Glutamatergic neuron (in vitro differentiated cells): ENCODE measurements at places on chromosomes 11 and 22.

DNA sequence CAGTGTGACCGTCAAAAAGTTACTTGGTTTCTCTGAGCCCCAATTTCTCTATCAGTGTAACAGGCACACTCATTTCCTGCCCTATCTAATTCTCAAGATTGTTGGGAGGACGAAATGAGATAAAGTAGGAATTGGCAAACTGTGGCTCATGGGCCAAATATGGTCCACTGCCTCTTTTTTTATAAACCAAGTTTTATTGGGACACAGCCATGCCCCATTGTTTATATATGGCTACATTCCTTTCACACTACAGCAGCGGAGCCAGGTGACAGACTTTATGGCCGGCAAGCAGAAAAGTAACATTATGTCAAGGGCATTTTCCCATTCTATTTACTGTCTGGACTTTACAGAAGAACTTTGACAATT lies 116.7 kb upstream of the TIMP3 start:
- DNase-seq = no peak

- DNase-seq = no peak
These were observed 17.8 kb downstream of the SCUBE2 start for GRCh38 chr11:9073466-9074225.

GRCh38 chr22:50068096-50068495 lies 10.0 kb upstream of the TTLL8 start:
- no peak for DNase-seq

DNA sequence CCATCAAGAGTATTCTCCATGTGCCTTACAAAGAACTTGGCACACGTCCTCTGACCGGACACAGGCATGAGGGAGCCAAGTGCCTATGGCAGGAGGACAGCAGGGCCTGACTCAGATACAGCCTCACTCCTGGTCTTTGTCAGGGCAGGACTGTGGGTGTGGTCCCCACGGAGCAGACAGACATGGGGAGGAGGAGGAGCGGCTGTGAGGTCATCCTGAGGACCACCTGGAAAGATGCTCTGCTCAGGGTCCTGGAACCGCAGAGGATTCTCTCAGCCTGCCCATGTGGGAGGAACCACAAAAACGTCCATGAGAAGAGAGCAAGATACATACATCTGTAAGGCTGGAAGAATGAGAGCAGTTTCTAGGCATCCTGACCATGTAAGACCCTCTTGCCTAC lies 576.3 kb downstream of the BRD1 start:
- DNase-seq = no peak

- DNase-seq = no peak
These were observed 89.0 kb downstream of the CCDC73 start for GRCh38 chr11:32705309-32706033.

DNA sequence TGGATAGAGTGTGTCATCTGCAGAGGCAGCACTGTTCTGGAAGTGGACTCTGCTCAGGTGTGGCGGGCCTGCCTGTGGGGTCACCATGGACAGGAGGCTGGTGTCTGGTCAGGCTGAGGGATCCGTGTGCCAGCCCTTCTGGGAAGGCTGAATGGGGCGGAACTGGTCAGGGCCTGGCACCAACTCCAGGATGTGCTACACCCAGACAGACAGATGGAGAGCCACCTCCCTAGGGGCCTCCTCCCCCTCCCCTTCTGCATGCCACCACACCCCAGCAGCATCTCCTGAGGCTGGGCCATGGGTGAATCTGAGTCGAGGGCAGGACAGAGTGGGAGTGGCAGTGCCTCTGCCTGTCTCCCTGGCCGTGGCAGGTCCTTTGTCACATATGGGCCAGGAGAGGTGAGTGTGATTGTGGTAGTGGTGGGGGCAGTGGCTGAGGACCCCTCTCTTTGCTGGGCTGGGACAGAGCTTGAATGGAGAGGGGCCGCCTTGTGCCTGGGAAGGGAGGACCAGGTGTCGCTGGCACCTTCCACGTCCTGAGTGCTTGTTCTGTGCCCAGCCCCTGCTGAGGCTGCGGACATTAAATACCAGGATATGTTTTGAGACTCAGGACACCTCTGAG lies 29.1 kb downstream of the ST3GAL4 start:
- DNase-seq = no peak

DNA sequence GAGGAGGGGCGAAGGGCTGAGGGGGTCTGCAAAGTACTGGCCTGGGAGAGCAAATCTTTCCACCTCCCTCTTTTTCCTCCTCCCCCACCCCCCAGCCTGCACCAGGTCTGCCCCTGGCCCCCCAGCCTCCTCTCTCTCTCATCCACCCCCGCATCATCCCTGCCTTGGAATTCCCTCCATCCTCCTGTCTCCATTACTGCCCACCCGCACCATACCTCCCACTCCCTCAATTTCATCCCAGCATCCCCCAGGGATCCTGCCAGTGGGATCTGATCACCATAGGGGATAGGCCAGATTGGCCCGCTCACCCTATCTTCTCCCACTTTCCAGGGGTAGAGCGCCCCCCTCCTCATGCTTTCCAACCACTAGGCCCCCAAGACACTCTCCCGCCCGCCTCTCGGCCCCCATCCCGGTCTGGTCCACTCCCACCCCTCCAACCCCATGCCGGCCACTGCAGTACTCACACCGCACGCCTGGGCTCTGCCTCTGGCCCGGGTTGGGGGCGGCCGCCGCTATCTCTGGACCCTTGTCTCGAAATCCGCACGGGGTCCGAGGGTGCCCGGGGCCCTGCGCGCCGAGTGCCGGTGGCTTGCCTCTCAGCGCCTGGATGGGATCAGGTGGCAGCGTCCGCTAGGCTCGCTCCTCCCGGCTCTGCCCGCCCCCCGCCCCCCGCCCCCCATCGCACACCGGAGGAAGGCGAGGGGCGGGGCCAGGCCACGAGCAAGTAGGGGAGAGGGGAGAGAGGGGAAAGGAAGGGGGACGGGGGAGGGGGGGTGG lies at the start of gene GAL3ST3:
Gene GAL3ST3, minus strand, starts transcription at position 615 of the 777 bp plus-strand sequence. CDS start 3,746 bp downstream, outside the sequence.
- peak; percentile 55 for DNase-seq

- DNase-seq = no peak
These were observed 187.8 kb downstream of the DDX10 start for GRCh38 chr11:108852701-108853100.

DNA sequence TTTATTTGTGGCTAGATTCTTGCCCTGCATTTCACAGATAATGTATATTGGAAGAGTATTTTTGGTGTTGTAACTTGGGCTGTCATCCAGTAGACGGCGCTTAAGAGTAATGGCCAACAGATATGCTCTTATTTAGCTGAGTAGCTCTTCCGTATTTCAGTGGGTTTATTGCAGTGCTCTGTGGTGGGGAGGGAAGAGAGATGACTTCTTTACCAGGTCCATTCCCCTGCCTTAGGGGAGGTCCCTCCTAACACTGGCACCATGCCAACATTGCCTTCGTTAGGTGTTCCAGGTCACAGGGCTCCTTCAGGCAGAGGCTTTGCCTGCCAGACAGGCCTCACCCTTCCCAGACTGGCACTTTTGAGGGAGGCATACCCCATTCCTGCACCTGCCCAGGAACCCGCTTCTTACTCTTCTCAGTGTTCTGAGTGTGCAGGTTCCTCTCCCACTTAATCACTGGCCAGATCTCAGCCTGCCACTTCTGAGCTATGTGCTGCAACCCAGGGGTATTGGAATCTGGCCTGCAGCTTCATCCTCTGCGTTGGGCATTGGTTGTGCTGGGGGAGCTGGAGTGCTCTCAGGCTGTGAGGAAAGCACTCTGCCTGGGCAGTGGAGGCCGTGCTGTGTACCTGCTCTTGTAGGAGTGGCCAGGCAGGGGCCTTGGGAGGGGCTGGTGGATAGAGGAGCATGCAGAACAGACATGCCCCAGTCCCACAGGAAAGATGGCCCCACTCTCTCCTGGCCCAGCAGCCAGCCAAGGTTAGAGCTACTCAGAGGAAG lies 29.4 kb upstream of the SLN start:
- no peak for DNase-seq

DNA sequence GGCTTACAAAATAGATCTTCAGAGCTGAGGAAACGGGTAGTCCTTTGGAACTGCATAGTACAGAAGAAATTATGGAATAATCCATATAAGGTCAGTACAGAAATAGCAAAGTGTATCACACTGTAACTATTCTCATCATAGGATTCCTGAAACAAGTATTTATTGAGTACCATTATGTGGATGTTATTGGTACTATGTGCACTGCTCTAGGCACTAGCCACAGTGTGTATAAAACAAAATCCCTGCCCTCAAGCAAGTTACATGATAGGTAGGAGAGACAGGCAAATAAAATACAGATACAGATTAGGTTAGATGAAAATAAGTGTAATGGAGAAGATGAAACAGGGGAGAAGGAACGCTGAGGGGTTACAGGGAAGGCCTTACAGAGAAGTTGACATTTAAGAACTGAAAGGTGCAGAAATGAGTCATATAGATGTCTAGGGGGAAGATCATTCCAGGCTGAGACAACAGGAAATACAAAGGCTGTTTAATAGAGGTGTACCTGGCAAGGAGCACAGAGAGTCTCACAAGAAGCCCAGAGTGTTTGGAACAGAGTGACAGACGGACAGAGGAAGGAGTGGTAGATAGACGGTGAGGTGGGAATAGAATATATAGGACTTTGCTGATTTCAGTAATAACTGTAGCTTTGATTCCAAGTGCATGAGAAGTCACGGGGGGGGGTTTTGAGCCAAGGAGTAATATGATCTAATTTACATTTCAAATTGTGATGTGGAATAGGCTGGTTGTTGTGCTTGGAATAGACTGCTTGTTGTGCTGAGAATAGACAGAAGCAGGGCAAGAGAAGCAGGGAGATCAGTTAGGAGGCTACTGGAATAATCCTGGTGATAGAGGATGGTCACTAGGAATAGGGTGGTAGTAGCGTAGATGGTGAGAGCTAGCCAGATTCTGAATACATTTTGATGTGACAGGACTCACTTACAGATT lies 13.7 kb downstream of the RNF141 start:
- no peak for DNase-seq

DNA sequence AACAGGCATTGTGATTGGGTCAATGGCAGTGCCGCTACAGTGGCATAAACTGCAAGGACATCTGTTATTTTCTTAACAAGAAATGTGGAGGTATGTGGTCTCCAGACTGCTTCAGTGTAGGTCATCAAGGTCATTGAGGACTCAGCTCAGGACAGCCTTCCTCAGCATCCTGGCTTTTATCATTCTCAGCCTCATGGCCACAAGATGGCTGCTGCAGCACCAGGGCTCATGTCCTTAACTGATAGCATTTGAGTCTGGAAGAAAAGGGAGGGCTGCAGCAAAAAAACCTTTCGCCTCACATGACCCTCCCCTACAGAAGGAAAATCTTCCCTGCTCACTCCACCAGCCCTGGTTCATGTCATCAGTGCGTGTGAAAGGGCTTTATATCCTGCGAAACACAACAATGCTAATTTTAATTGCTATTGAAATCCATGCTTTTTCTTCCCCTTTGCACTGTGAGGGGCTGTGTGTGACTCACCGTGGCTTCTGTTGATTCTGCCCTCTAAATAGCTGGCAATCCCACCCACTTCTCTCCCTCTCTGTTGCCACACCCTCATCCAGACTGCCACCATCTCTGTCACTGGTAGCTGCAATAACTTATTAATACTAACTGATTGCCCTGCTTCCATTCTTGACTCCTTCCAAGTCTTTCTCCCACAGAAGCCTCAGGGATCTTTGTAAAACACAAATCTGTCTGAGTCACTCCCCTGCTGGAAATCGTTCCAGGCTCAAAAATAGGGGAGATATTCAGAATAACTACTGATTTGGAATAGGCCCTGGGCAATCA lies 43.8 kb downstream of the CHRDL2 start:
- DNase-seq = no peak

- no peak for DNase-seq
These were observed 44.8 kb downstream of the ADAMTS8 start for GRCh38 chr11:130383344-130384211.

DNA sequence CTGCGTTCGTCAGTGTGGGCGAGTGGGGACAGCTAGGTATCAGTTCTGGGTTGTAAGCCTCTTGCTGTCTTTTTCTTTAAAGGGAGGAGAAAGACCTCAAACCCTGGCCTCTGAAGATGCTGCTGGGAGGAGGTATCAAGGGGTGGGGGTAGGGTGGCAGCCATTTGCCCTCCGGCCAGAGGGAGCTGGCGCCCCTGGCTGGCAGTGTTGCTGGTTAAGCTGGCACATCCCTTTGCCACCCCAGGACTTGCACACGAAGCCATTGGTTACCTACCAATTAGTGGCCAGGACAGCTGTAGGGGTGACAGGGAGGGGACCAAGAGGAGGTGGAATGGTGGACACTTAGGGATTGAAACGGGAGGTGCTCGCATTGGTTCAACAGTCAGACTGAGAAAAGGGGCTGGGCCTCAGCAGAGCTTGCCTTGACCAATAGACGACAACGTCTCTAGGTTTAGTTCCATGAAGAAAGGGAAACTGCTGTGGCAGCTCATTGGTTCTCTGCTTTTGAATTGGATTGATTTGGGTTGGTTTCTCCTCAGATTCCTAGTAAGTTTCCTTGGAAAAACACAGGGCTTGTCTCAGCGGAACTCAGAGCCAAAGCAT lies 77.9 kb downstream of the ST3GAL4 start:
- DNase-seq = no peak

GRCh38 chr22:40817737-40818136 lies 1.4 kb downstream of the SLC25A17 start:
- no peak for DNase-seq

- no peak for DNase-seq
These were observed 5.2 kb downstream of the IGLL1 start for GRCh38 chr22:23574877-23575276.

DNA sequence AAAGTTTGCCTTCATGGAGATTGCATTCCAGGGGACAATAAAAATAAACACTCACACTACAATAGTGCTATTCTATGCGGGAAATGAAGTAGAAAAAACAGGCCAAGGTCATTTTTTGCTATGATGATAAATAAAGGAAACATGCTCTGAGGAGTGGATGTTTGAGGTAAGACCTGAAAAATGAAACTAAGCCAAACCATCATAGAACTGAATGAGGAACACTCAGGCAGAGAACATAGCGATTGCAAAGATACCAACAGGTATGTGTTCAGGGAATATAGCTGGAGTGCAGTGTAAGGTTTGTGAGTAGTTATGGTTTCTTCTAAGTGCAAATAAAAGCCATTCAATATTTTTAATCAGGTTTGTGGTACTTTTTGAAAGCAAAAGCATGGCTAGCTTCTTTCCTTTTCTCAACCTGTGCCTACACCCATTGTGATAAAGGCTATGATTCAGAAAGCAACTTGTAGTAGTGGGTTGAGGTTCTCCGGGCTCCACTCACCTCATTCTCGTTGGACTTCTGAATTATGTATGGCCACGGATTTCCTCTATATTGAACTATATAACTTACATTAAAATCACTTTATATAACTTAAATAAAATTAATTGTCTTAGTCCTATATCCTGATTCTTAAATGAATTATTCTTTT lies 278.2 kb upstream of the CHORDC1 start:
- no peak for DNase-seq

- DNase-seq = no peak
These were observed 5.6 kb downstream of the DDX10 start for GRCh38 chr11:108670451-108670850.

GRCh38 chr22:44012162-44012561 lies 11.9 kb upstream of the PARVB start:
- DNase-seq = no peak
